Common myeloid progenitor, CD34-positive (primary cell): ENCODE measurements at places on chromosomes 6 and 20.

- DNase-seq = peak; percentile 3
These were observed 859.4 kb downstream of the MAFB start for GRCh38 chr20:39829661-39830060.

DNA sequence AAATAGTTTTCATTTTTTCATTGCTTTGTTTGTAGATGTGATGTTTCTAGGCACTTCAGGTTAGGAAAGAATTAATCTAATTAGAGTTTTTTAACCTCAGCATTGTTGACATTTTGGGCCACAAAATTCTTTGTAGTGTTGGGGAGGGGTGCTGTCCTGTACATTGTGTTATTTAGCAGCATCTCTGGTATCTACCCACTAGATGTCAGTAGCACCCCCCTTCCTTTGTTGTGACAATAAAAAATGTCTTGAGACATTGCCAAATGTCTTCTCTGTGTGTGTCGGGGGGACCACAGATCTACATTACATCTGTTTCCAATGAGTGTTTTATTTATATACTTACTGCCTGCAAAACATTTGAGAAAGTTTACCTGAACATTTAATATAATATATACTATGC lies 45.6 kb downstream of the EYA4 start:
- DNase-seq = no peak

GRCh38 chr6:68197356-68197755 lies 437.7 kb upstream of the ADGRB3 start:
- DNase-seq = no peak

DNA sequence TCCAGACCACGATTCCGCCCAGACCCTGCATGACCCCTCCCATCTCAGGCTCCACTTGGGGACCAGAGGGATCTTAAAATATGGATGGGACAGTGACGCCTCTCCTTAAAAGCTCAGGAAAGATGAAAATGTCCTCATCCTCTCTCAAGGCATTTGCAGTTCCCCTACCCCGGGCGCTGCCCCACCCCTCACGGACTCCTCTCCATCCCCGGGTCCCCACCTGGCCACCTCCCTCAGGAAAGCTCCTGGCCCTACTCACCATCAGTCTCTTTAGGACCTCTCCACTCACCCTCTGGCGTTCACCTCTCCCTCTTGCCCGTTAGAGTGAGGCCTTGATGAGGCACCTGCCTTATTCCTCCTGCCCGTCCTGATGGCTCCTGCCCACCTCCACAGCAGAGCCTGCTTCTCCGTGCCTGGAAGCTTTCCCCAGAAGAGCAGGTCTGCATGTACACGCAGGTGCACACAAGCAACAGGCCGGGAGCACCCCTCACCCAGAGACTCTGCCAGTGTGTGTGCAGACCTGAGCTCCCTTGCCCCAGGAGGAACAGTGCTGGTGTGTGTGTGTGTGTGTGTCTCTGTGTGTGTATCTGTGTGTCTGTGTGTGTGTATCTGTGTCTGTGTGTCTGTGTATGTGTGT lies 105.6 kb upstream of the NXT1 start:
- no peak for DNase-seq

- DNase-seq = peak; percentile 98
These were observed 59.7 kb downstream of the HIVEP2 start for GRCh38 chr6:142885182-142885867.

DNA sequence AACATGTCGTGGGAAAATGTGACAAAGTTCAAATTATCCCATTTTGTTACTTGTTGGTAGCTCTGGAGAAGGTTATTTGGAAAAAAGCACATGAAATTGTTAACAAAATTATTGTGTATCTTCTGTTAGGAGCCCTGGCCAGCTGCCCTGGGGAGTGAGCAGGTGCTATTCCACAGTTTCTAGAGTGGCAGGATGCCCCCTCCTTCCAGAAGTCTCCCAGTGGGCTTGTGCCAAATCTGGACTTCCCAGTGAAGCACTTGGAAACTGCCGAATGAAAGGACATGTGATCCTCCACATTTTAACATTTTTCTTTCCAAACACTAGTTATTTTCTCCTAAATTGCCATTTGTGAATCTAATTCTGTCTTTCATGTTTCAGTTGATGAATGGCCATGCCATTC lies 66.9 kb upstream of the CLDN20 start:
- DNase-seq = no peak

DNA sequence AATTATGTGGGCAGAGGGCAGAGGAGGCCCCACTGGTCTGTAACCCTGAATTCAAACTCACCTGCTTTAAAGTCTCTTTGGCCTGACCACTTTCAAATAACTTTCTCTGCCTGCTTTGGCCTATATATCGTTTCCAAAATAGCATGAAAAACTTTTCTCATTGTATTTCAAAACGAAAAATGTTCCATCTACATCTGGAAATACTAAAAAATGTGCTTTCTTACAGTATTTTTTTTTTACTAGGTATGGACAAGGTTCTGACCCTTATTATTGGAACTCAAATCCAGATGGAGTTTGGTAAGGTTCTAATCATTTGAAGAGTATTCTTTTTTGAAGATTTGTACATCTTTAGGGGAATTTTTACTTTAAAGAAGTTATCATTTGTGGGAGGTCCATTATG lies 241.9 kb downstream of the PAX1 start:
- no peak for DNase-seq

DNA sequence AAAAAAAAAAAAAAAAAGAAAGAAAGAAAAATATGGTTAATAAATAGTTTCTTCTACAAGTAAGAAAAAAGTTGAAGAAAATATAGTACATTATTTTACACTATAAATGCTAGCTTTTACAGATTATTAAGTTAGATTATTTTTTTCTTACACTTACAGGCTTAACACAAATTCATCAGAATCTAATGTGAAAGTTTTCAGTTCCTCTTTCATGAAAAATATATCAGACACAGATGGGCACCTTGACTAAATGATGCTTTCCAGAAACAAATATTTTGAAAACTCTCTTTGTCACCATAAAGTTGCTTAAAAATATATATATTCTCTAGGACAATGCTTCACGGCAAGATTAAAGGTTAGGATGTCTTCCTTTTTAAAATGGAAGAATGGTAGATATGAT lies 321.8 kb upstream of the HSF2 start:
- no peak for DNase-seq

GRCh38 chr6:149230712-149231460 lies 86.6 kb upstream of the TAB2 start:
- no peak for DNase-seq
